ENCODE measurements at places on chromosomes 11 and 22.

- no peak for DNase-seq
Observed at GRCh38 chr11:68146704-68147474, 25.7 kb upstream of the CHKA start.

DNA sequence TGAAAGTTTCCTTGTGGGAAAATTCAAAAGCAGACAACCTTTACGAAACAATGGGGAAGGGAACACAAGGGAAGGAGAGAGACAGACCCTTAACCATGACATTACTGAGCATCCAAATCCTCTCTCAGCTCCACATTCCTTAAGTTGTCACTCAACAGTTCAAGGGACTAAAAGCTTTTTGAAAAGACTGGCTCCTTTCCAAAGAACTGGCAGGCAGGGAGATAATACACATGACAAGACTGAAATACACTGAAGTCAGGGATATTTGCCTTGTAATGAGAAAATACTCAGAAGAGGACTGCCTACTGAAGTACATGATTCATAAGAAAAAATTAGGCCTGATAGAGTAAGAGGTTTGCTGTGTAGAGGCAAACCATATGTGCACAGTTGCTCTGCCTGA lies 69.1 kb downstream of the SMCO4 start:
- no peak for DNase-seq

DNA sequence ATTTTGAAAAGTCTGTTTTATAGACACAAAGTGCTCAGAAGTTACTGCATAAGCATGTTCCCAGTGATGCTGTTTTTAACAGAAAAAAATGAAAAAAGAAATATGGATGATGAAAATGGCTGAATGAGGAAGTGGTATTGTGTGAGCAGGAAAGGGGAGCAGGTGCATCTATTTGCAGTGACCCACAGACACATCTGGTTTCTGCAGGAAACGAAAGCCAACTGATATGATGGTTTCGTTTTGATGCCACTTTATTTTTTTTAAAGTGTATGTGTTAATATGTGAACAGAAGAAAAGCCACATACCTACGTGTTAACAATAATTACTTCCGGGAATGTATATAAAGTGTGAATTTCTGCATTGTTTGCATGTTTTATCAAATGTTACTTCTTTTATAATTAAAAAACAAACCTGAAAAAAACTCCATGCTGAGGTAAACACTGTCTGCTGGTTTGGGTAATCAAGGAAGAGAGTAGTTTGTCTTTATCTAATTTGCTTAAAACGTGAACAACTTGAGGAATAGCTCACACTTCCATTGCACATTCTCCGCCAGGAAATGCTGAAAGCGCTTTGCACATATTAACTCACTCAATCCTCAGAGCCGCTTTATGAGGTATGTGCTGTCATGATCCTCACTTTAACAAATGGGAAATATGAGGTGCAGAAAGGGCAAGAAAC lies 1335.9 kb downstream of the TBC1D22A start:
- no peak for DNase-seq

GRCh38 chr22:30290342-30291057 lies 1.2 kb upstream of the CASTOR1 start:
- DNase-seq, result peak; percentile 64

DNA sequence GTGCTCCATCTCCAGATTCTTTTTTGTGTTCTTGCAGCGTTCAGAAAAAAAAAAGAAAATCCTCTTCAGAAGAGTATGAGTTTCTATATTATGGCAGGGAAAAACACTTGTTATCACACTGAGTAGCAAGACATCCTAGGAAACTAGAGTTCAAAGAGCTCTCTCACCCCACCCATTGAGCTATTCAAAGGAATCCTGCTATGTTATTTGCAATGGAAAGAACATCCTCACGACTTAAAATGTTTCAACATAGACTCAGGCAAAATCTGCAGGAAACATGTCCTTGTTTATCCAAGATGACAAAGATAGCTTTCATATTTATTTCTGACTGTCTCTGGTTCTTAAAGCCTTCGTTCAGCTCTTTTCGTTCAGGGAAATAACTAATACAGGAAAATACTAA lies 331.6 kb upstream of the ANO5 start:
- no peak for DNase-seq

GRCh38 chr11:131762346-131763110 lies 392.1 kb downstream of the NTM start:
- DNase-seq, result no peak

GRCh38 chr11:94734563-94735275 lies 33.4 kb upstream of the AMOTL1 start:
- no peak for DNase-seq

DNA sequence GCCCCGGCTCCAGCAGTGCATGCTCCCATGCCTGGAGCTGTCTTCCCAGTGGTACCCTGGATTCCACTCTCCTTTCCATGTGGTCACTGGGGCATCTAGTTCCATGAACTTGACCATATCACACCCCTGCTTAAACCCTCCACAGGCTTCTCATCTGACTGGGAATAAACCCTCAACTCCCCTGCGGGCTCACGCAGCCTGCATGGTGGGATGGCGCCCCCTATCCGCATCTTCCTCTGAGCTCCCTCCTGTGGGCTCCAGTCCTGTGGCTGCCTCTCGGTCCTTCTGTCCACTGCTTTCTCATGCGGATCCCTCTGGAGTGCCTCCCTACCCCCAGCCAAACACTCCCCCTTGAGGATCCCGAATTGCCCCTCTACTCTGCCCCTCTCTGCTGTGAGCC lies 41.4 kb upstream of the TTLL12 start:
- no peak for DNase-seq

DNA sequence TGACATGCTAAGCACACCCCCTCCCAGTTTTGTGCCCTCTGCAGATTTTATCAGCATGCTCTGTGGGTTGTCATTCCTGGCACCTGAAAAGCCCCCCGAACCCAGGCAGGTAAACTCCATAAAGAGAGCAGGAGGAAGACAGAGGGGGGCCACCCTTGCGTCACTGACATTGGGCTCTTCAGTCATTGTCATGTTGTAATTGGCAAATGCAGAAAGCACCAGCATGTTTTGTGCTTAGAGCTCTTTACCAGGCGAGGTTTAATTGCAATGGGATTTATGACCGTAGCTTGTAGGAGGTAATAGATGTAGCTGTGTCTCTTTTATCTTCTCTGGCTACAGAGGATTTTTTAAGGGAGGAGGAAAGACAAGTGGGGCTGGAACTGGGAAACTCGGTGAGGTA lies 201.7 kb downstream of the GRIK4 start:
- DNase-seq, result no peak

- no peak for DNase-seq
Observed at GRCh38 chr11:36513965-36514364, 3.9 kb upstream of the TRAF6 start.

DNA sequence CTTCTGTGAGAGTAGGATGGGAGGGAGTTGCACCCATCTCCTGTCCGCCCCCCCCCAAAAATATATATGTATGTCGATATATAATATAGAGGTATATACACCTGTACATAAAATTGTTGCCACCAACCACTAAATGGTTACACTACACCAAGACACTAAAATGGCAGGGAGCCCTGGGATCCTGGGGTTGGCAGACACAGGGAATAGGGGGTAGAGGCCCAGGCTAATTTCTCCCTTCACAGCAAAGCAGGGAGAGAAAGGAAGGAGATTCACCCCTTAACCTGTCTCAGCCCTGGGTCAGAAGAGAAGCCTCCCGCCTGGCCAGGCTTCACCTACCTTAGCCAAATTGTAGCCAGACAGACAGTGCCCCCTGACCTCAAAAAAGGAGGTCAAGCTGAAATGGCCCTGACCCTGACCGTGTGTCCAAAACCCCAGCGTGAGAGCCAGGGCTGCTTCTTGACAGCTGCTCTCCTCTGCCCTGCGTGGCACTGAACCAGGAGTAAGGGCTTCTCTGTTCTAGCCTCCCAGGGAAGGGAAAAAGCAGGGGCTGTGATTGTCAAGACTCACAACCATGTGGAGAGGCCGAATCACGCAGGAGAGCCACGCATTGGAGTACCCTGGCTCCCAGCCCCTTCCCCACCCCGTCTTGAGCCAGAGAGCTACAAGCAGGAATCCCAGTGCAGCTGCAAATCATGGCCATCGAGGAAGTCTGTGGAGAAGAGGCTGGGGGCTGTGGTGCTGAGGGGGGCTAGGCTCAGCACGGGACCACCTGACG lies 40.5 kb downstream of the SGSM3 start:
- DNase-seq, result no peak

- peak; percentile 89 for DNase-seq
Observed at GRCh38 chr22:38843201-38843656, 599 bp downstream of the NPTXR start.

DNA sequence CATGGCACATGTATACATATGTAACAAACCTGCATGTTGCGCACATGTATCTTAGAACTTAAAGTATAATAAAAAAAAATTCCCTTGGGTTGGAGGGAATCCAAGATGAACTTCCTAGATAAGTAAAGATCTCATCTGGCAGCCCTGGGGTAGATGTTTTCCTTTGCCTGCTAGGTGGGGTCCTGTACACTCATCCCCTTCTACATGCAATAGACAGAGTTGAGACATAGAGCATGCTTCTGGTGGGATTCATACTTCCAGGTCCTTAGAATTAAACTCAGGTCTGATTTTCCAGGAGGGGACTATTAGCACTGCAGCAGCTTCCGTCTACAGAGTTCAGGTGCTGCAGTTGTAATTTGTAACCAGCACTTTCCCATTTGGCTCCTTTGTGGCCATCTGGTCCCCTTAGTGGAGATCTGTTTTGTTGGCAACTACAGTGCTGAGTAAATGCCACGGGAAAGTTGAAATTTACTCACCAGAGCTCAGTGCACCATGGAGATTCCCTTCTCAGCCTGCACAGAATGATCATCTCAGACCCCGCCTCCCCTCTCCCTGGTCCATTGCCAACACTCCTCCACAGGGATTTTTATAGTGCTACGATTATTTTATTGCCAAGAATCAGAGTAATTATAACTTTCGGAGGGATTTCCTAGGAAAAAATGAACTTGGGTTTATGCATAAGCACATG lies 220.1 kb upstream of the E2F8 start:
- DNase-seq, result peak; percentile 51

GRCh38 chr22:21718499-21718898 lies 17.1 kb downstream of the YPEL1 start:
- DNase-seq, result no peak

DNA sequence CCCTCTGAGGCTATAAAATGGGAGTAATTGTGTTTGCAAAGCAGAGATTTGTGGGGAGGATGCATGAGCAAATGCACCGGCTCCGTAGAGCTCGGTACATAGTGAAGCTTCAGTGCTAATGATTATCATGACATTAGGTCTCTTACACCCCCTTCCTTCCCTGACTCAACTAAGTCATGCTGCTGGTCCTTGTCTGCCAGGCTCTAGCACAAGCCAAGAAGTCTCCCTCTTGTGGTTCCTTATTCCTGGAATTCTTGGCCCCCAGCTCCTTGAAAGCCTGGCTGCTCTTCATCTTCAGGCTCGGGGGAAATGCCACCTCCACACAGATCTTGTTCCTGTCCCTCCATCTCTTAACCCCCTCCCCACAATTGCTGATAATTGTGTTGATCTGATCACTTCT lies 45.7 kb upstream of the SYT13 start:
- no peak for DNase-seq

- DNase-seq, result no peak
Observed at GRCh38 chr11:43874738-43875137, 5.9 kb upstream of the ALKBH3 start.

DNA sequence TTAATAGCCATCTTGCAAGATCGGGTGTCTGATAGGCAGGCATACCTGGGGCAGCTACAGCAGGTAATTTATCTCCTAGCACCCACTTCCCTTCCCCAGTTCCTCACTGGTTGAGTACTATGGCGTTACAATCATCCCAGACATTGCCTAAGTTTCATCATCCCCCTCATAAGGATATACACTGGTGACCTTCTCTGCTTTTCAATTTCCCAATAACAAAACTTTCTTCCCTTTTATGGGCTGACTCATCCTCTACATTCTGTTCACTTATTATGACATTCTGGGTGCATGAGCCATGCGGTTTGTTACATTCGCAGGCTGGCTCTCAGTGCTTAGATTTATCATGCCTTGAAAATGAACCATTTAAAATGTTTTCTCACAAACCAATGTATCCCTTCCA lies 5.0 kb upstream of the MRPL11 start:
- DNase-seq, result no peak

DNA sequence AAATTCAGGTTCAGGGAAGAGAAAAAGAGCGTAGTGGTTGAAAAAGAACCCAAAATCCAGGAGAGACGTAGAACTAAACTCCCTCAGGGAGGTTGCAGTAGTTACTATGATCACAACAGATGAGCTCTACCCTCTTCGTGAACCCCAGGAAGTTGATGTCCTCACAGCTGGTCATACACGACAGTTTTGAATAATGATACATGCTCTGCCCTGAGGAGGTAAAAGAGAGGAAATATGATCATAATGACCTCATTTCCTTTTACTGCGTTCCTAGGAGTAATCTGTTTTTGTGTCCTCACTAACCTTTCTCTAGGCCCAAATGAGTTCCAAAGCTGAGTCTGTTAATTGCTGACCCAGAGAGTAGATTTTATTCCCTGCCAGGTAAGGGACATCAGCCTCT lies 1.3 kb downstream of the PATE2 start:
- no peak for DNase-seq

DNA sequence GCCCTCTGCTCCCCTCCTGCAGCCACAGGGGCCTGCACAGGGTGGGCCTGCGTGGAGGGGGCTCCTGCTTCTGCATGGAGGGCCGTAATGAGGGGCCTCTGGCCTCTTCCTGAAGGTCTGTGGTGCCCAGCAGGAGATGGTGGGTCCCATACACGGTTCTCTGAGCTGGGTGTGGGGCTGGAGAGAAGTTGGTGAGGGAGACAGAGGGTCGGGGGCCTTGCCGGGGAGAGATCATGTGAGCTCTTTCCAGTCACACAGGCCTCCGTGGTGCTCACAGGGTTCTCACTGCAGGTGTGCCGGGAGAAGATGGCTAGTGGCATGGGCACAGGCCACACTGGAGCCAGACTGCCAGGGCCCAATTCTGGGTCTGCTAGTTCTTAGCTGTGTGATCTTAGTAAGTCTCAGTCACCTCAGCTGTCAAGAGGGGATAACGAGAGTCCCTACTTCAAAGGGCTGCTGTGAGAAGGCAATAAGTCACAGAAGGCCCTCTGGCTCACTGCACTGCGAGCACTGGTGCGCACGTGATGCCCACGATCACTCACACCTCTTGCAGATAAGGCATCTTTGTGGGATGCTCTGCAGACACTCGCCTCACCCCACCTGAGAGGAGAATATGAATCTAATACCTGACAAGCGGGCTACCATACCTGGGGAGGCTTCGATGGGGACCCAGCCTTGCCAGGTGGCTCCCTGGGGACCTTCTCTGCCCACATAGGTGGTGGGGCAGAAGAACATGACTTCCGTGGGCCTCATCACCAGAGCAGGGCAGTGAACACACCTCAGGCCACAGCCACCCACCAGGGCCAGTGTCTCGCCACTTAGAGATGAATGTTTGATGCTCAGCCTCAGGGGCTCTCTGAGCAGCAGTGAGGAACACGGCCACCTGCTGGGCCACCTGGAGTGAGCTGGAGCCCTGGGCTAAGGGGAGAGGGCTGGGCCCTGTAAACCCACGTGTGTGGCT lies 14.5 kb downstream of the KCNC1 start:
- DNase-seq, result peak; percentile 4

All from left hindlimb (tissue), 1 donor.